ENCODE measurements at places on chromosomes 3 and 15.

DNA sequence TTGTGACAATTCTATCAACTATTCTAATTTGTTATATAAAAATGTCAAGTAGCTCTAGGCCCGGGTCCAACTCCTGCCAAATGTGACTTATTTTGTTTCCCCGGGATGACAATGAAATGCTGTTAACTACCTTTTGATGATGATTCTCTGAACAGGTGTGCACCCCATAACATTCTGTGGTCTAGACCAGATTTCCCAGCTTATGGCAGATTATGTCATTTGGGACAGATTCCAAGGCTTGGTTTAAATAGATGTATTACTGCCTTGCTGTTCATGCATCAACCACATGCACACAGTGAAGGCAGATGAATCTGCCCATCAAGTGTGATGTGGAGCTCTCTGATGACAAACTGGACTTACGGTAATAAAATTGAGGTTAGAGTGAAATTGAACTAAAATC, 150.5 kb downstream of the MECOM start:
- no peak for DNase-seq

DNA sequence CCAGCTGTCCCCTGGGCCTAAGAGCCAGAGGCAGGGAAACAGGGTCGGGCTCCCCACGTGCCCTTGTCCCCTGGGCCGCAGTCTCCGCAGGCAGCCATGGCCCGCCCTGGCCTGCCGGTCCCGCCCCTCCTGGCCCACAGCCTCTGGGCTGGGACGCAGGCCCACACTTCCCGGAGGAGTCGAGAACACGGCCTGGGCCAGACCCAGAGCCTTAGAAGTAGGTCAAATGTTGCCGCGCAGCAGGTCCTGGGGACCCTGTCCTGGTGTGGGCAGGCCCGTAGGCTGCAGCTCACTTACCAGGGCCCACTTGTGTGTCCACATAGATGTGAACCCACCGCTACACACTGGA, 4.3 kb upstream of the MYL3 start:
- no peak for DNase-seq

DNA sequence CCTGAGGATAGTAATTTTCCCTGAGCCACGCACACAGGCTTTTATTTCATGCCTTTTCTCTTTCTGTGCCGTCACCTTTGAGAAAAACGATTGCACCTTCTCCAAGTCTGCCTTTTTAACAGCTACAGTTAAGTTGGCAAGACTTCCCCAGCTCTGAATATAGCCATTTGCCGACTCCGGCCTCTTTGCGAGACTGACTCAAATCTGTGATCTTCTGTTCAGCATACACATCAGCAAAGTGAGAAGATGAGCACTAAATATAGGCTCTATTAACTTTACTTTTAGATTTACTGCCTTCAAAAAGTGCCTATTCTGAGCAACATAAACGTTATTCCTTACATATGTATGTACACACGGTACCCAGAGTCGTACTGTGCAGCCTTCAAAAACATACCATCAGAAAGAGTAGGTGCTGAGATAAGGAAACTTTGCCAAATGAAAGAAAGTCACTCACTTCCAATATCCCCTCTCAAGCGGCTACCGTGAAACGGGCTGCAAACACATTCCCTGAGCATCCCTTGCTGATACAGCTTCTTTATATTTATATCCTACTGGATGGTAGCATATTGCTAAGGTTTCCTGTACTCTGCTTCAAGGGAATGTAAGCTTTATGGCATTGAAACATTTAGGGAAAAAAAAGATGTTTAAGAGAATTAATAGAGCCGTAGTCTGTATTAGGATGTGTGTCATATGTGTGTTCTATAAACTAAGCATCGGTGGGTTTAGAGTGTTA, 283.3 kb upstream of the TPRG1 start:
- DNase-seq: no peak

DNA sequence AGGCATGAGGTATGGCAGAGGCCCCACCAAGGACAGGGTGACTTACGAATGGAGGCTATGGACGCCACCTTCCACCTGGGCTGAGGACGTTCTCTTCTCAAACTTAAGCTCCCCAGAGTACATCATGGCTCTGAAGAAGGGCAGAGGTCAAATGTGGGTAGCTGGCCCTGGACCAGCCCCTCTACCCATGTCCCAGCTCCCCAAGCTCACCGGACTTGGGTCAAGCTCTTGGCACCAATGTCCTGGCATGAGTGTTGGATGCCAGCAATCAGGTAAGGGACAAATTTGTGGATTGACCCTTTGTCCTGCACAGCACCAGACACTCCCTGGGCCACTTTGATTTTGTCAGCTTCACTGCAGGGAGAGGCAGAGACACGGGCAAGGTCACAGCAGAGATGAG, 2.5 kb downstream of the NDUFAF3 start:
- DNase-seq: no peak

DNA sequence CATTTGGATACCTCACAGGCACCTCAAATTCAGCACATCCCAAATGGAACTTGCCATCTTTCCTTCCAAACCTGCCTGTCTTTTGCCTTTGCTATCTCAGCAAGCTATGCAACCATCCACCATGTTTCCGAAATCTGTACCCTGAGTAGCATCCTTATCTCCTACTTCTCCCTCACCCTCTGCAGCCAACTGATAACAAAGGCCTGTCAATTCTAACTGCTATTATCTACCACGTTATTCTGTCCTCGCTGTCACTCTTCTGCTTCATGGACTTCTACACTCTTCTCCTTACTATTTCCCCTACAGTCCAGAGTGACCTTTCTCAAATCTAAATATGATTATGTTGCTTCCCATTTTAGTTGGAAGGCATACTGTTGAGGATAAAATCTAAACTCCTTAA, 25.5 kb upstream of the TAFA4 start:
- no peak for DNase-seq

DNA sequence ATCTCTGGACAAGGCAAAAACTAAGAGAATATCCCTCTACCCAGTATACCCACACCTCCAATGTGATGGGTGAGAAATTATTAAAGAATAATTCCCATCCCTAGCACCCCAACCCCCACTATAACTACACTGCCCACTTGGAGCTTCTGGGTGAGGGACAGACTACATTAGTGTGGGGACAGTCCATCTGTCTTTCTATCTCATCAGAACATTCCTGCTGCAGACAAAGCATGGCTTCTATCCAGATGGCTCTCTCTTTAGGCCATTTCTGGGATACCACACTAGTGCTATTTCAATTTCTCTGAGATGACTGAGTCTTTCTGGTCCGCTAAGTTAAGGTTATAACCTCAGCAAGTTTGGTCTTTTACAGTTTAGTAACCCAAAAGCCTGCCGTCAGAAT, 6.6 kb downstream of the CSNK1G1 start:
- no peak for DNase-seq

GRCh38 chr3:13347390-13347950, 72.7 kb downstream of the NUP210 start:
- DNase-seq: no peak

- peak; percentile 58 for DNase-seq
These were observed 755 bp downstream of the PTPN9 start for GRCh38 chr15:75578173-75578947.

GRCh38 chr15:32838820-32839219, 121.0 kb downstream of the GREM1 start:
- DNase-seq: no peak

DNA sequence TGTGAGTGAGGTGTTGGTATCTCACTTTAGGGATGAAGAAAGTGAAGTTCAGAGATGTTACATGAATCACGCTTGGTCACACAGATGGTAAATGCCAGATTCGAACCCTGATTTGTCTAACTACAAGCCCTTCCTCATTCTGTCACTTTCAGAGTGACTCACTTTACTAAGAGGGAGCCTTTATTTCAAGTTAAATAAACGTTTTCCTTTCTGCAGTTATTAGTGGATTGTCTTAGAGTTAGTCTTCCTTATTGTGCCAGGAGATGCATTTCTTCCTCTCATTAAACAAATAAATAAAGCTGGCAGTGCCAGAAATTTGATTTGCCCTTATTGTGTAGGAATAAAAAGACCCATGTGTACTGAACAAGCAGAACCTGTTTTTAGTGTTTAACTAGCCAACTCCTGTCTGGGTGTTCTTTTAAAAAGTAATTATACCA, 162.5 kb downstream of the AKAP13 start:
- no peak for DNase-seq

DNA sequence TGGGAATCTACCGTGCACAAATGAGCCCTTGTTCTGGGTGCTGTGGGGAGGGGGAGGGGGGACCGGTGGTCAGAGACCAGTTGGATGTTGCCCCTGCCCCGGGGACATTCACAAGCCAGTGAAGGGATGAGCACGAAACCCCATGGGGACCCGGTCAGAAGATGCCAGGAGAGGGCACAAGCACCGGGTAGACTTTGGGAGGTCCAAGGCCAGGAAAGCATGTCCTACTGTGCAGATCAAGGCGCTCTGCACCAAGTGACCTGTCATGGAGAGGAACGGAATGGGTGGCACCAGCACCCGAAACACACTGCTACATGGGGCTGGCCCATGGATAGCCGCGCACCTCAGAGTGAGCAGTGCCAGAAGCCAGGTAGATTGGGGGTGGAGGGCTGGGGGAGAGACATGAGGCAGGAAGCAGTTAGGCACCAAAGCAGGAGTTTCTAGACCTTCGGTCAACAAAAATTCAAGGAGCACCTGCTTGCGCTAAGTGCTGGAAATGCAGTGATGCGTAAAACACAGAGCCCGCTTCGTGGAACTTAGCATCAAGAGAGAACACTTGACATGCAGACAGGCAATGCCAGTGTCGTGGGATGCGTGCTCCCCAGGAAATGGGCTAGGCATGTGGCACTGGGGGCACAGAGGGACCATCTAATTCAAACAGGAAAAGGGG, 99.1 kb downstream of the CPN2 start:
- DNase-seq: no peak

DNA sequence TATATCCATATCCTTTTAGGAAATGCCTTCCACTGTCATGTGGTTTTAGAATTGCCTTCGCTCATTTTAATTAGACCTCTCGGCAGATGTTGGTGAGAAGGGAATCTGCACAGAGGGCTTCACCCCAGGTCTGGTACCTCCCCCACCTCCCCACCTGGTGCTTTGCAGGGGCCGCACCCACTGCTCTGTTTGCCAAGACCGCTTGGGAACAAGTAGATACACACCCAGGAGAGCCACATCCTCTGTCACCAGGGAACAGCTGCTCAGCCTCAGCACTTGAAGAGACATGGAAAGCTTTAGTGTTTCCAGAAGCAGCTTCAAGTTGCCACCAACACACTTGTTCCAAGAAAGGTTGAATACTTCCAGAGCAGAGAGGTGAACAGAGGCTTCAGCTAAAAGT, 21.8 kb downstream of the LRRC31 start:
- no peak for DNase-seq

GRCh38 chr3:99656624-99657023, 18.2 kb downstream of the COL8A1 start:
- DNase-seq: no peak

- no peak for DNase-seq
These were observed 12.7 kb downstream of the ATP10A start for GRCh38 chr15:25850154-25851111.

- no peak for DNase-seq
These were observed 3.7 kb upstream of the DLL4 start for GRCh38 chr15:40925495-40925862.

DNA sequence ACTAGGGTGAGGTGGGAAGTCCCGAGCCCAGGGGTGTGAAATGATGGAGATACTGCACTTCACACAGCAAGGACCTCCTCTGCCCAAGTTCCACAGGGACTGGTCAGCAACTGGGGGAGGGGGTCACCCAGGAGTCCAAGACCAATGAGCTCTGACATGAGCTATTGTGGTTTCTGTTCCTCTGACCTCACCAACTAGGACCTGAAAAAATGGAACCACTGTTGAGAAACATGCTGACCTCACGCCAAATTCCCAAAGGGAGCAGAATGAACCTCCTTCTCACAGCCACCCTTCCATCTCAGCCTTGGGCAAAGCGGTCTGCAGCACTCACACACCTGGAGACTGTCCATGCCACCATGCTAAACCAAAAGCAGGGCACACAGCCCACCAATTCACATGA, 69.3 kb downstream of the LRIG1 start:
- no peak for DNase-seq

GRCh38 chr3:141148770-141149169, 82.9 kb upstream of the PXYLP1 start:
- no peak for DNase-seq

DNA sequence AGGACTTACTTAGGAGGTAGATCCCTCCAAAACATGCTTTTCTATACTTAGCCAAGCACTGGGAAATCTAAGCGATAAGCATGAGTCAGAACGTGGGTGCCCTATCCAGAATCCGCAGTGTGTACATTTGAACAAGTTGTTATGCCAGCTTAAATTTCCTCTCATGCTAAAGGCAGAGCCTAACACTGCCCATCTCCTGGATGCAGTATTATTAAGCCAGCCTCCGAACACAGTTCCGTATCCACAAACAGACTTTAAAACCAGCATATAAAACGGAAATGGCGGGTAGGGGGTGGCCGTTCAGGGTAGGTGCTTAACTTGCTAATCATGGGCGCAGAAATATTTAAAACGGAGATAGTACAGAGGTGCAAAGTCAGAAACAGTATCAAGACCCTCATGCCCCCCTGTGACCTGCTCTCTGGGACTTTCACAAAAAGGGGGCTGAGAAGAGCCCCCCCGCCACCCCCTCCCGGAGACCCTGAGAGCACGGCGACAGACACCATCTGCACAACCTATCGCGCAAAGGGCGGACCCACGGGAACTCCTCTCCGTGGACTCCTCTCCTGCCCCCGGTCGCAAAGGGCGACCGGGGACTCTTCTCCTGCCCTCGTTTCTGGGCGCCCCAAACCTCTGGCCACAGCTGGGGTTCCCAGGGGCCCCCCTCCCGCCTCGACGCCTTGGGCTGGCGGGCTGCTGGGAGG, 889 bp upstream of the LRRIQ4 start:
- DNase-seq: peak; percentile 72

- no peak for DNase-seq
These were observed 51.1 kb downstream of the SYNM start for GRCh38 chr15:99155961-99156443.

DNA sequence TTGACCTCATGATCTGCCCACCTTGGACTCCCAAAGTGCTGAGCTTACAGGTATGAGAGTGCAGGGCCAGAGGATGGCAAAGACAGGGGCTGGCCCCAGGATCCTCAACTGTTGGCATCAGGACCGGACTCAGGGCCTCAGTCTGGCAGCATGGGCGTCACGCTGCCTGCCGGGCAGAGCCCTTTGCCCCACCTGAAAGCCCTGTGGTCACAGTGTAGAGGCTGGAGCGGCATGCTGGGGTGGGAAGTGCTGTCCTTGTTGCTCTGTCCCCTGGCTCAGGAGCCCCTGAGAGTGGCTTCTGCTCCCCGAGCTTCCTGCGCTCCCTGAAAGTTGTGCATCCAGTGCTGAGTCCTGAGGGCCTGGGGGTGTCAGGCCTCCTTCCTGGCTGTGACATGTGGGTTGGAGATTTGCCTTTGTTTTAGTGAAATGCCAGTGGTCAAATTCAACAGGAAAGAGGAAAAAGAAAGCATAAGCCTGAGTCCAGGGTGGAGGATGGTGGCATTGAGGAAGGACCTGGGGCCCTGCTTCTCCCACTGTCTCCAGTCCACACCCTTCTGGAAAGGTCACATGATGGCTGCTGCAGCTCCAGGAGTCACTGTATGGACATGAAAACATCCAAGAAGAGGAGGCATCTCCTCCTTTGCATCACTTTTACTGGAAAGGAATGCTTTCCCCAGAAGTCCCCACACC, 147.2 kb downstream of the OR4M2 start:
- no peak for DNase-seq

- DNase-seq: no peak
These were observed 419.8 kb upstream of the WNT5A start for GRCh38 chr3:55906896-55907295.

GRCh38 chr15:59557581-59557980, 54.0 kb upstream of the GCNT3 start:
- DNase-seq: no peak

- DNase-seq: no peak
These were observed 55.5 kb upstream of the PLXNA1 start for GRCh38 chr3:126927401-126927750.

All from NAMALWA (cell line).